ENCODE measurements at places on chromosomes 7 and 10.

GRCh38 chr7:55387062-55387965 lies 22.2 kb downstream of the LANCL2 start:
- no peak for DNase-seq

GRCh38 chr7:158809596-158809995 lies 19.7 kb downstream of the ESYT2 start:
- no peak for DNase-seq

- no peak for DNase-seq
Observed at GRCh38 chr7:158958618-158959017, 102.3 kb downstream of the DYNC2I1 start.

DNA sequence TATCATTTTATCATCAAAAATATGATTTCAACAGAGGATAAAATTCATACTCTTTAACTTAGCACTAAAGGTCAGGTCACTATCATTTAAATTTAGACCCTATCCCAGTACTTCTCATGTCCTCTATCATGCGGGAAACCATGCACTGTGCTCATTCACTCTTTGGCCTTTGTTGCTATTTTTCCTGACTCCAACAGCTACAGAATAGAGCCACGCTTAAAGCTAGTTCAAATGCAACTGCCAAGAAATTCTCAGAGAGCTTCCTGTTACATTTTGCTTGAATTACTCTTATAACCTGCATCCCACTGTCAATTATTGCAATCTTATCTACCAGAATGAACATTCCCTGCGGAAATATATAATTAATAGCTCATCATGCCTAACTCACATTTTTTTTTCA lies 58.3 kb downstream of the SEMA3A start:
- DNase-seq, result no peak

- no peak for DNase-seq
Observed at GRCh38 chr10:116408719-116409118, 18.9 kb upstream of the PNLIPRP3 start.

DNA sequence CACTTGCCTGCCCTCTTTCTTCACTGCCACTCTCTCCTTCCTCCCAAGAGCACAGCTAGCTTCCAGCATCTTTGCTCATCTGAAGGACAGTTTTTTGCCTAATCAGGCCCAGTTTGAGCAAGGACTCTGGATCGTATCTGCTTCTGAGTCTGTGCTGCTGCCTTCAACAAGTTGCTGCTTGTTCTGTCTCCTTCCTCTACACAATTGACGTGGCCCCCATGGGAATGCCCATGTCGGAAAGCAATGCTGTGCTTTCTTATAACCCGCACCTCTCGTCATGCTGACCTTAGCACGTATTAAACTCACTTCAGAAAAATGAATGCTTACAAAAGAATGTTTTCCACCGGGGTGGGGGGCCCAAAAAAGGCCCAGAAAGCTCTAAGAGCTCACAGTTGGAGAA lies 324.7 kb upstream of the C7orf33 start:
- DNase-seq, result no peak

DNA sequence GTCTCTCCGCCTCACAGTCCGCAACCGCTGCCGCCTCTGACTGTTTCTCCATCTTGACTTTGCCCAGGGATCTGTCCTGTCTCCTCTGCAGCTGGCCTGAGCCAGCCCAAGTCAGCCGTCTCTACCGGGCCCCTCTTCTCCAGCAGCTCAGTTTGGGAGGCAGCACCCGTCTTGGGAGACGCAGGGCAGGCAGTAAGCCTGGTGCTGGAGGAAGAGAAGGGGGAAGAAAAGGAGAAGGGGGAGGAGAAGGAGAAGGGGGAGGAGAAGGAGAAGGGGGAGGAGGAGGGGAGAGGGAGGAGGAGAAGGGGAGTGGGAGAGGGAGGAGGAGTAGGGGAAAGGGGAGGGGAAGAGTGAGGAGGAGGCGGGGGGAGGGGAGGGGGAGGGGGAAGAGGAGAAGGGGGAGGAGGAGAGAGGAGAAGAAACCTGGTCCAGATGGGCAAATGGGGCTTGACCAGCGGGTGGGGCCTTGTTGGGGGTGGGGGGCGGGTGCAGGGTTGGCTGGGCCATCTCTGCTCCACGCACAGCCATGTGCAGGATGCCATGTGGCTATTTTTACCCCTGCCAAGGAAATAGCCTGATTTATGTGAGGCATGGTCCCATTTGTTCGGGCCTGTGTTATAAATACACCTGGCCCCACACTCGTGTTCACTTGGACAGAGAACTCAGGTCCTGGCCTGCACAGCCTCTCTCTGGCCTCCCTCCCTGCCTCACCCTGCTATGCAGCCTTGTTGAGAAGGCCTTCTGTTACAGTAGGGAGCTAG lies 35.9 kb upstream of the FZD9 start:
- DNase-seq, result no peak

DNA sequence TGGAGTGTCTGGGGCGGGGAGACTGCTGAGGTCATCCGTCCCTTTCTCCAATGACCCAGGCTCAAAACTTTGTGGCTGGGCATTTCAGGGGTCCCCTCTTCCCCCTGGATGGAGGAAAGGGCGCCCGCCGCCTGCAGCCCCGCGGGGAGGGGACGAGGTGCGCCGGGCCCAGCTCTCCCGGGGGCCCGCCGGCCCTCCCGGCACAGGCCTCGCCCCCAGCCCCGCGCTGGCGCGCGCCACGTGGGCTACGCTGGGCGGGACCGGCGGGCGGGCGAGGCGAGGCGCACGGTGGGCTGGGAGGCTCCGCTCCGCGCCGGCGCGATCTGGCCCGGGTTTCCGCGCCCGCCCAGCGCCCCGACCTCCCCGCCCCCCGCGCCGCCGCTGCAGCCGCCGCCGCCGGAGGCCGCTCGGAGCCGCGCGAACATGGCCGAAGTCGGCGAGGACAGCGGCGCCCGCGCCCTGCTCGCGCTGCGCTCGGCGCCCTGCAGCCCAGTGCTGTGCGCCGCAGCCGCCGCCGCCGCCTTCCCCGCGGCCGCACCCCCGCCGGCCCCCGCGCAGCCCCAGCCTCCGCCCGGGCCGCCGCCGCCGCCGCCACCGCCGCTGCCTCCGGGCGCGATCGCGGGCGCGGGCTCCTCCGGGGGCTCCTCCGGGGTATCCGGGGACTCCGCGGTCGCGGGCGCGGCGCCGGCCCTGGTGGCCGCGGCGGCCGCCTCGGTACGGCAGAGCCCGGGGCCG lies at the start of gene FOXK1:
Gene FOXK1, plus strand, starts transcription at position 410 of the 735 bp plus-strand sequence. Its CDS starts 14 bp downstream, at position 424.
- peak; percentile 68 for DNase-seq

GRCh38 chr7:929311-929711 lies 25.2 kb downstream of the ADAP1 start:
- no peak for DNase-seq

DNA sequence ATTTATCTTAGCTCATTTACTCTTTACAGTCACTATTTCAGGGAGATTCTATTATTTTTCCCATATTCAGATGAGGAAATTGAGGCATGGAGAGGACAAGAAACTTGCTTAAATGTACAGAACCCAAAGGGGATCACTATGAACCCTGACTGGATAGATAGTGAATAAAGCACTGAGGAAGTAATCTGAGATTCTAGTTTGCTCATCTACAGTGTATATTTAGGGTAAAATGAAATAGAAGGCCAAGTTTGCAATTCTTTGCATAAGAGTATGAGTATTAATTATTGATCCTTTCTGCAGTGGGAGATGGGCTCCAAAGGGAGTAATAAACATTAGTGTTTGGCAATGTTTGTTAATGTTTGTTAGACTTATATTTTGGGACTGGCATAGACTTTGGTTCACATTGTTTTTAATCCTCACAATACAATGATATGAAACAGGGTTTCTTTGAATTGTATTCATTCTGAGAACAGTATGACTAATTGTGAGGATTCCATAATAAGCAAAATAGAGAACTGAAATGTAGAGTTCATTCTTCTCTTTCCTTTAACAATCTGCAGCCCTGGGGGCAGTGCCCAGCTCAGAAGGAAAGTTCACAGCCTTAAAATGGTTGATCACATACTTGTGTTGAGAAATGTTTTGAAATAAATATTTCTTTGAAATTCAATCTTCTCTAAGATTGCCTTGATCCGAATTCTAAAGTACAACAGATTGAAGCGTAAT lies 131.0 kb upstream of the ZNF804B start:
- DNase-seq, result no peak

DNA sequence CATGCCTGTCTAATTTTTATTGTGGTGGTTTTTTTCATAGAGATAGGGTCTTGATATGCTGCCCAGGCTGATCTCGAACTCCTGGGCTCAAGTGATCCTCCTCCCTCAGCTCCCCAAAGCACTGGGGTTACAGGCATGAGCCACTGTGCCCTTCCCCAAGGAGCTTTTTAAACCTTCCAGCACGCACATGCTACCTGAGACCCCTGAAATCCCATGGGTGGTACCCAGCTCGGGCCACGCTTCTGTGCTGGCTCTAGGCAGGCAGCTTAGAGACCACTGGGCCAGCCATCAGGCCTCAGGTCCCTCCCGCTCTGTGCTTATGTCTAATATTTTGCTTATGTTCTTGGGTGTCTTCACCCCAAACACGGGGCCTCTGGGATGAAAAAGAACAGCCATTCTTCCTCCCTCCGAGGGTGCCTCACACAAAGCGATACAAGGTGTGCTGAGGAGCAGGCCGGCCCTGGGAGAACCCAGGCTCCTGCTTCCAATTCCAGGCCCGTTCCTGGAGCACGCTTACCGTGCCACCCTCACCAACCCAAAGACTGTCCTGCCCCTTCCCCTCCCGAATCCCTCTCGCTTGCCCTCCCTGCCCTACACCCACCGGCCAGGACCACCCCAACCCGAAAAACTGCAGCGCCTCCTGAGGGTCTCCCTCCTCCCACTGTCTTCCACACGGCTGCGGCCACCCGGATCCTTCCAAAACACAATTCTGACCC lies 10.9 kb downstream of the SPOCK2 start:
- no peak for DNase-seq

DNA sequence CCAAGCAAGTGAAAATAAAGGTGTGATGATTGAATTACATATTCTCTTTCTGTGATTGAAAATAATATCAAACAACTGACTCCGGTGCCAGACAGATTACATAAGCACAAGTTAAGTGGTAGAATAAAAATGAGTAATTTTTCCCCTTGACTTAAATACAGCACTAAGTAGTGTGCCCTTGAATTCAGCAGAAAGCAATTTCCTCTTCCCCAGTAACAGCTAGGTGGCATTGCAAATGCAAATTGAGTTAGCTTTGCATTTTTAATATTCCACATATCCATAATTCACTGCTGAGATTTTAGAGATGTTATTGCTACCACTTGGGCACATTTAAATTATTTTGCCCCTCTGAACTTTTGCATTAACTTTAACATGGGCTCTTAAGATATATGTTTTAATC lies 89.8 kb upstream of the NPVF start:
- no peak for DNase-seq

- no peak for DNase-seq
Observed at GRCh38 chr10:49654036-49654693, 25.3 kb upstream of the C10orf53 start.

DNA sequence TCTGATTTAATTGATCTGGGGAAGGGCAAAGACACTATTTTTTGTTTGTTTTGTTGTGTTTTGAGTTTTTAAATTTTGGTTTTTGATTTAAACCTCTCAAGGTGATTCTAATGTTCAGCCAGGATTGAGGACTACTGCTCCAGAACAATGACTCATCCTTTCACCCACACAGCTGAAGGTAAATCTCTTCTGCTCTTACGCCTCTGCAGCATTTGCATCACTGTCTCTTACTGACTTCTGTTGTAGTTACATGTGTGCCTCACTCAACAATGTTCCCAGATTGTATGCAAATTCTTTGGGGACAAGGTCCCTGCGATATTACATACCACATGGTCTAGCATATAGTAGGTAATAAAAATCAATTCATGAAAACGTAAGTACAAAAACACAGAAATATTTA lies 467.5 kb upstream of the LRRN3 start:
- DNase-seq, result no peak

DNA sequence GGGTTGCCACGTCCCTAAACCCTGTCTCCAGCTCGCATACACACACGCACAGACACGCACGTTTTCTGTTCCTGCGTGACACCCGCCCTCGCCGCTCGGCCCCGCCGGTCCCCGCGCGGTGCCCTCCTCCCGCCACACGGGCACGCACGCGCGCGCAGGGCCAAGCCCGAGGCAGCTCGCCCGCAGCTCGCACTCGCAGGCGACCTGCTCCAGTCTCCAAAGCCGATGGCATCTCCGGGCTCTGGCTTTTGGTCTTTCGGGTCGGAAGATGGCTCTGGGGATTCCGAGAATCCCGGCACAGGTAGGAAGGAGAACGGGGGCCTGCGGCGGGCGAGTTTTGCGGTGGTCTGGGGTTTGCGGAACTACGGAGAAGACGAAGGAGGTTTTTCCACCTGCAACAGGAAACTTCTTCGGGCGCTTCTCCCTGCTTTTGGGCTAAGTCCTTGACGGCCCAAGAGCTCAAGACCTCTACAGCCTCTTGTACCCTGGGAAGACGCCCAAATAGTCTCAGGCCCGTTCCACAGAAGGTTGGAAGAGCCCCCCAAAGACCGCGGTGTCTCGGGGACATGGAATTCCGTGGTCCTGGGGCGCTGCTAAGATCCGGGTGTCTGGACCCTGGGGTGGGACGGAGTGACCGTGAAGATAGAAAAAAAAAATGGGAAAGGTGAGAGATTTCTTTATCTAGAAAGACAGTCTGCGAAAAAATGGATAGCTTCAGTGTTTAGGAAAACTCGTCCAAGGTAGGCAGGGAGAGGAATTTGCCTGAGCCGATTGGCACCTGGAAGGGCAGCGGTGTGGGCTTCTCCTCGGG lies at the start of gene GAD2:
Gene GAD2, plus strand, starts transcription at position 190 of the 811 bp plus-strand sequence. Its CDS starts 36 bp downstream, at position 226.
- no peak for DNase-seq

DNA sequence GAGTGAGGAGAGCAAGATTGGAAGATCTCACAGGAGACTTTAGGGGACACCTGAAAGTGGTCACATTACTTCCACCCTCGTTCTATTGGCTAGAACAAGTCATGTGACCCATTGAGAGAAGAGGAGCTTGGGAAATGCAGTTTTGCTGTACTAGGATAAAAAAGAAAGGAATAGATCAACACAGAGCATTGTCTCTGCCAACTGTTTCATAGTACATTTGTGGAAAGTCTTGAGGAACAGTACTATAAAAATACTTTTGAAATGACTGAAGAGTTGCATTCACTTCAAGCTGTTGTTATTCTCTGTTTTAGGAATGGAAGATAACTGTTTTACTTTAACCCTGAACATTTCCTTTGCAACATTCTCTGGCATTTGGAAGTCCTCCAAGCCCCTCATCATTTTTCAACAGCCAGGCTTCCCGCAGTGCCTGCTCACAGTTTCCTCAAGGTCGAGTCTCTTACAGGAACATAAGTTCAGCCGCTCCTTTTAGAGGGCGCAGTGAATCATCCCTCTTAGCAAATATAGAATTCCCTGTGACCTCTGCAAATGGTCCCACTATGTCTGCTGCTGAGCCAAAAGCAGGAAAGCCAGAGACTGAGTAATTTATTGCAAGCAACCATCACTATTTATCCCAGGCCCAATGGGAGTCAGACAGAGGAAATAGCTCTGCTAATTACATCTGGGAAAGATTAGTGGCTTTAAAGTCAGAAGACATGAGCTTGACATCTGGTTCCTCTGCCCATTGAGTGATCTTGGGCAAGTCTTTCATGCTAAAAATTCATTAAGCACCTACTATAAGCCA lies 40.7 kb downstream of the MRPL32 start:
- DNase-seq, result peak; percentile 26

GRCh38 chr7:28747404-28747803 lies 210.7 kb downstream of the TRIL start:
- DNase-seq, result no peak

DNA sequence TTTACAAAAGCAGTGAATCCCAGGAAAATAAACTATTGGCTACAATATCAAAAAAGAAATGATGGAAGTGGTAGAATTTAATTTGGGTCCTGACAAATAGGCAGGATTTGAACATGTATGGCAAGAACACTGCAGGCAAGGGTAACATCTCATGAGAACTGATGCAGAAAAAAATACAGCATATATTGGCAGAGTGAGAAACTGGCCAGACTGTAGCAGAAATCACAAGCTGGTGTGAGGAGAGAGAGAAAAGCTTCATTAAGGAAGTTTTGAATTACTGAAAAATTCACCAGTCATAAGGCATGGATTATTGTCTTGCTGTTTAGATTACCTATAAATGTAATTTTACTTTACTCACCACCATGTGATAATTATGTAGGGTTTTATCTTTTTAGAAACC lies 77.4 kb downstream of the ZEB1 start:
- DNase-seq, result no peak
